ENCODE measurements at places on chromosomes 5 and 9. TPM values are rescaled to one million over a fixed set of nuclear protein-coding genes. Genes with fewer than 3 reads are reported as not detected.

ARL14EPL gene
- total RNA-seq, result 0.37 TPM

CDH6 gene
- total RNA-seq, result not detected

GDF9 gene
- 0.73 TPM for total RNA-seq

TTC23L gene
- 7.1 TPM for total RNA-seq

SPINK7 gene
- total RNA-seq, result not detected

DNA sequence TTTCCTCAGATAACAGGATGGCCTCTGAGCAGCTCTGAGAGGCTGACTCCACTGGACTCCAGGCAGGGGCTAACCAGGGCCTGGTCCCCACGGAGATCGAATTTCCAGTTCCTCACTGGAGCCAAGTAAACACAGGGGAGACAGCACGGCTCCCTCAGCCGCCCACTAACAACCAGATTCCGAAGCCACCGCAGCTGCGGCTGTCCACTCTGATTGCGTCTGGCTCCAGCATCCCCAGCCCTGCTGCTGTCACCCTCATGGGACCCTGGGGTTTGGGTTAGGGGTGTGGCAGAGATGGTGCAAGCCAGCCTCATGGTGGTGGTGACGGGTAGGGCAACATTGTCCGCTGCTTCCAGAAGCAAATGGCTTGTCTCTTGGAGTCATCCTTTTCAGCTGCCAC lies 172.6 kb downstream of the RGS3 start:
- no peaks in the 10 kb centered on the region for H3K4me1 ChIP-seq
- H3K27ac ChIP-seq, result no peak overlapping the region
- no peaks in the 10 kb centered on the region for H3K27me3 ChIP-seq
- H3K36me3 ChIP-seq, result no peaks in the 10 kb centered on the region

GRCh38 chr5:69202497-69202896 lies 13.1 kb downstream of the CENPH start:
- H3K4me1 ChIP-seq, result peaks cover 12% of the 10 kb centered on the region
- no peak overlapping the region for H3K27ac ChIP-seq
- no peak for DNase-seq
- no peaks in the 10 kb centered on the region for H3K27me3 ChIP-seq

GRCh38 chr9:2085716-2086115 lies 70.6 kb downstream of the SMARCA2 start:
- no peaks in the 10 kb centered on the region for H3K36me3 ChIP-seq
- no peak overlapping the region for H3K27ac ChIP-seq
- no peak for DNase-seq
- H3K27me3 ChIP-seq, result no peaks in the 10 kb centered on the region
- H3K4me1 ChIP-seq, result no peaks in the 10 kb centered on the region

DNA sequence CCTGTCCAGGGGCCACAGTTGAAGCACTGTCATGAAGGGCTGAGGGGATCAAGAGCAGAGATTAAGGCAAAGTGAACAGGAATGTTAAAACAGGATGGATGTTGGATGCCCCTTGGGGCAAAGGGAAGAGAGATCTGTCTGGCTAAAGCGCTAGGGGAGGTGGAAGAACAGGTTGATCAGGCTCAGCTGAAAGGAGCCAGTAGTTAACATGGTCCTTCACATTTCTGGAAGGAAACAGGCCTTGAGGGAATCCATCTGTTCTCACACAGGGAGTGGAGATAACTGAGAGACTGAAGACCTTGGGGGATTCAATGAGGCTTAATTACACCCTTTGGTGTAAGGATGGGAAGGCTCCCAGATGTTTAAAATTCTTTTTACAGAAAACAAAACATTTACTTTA lies 5.8 kb downstream of the HAPLN1 start:
- no peak overlapping the region for H3K27ac ChIP-seq
- H3K4me1 ChIP-seq, result no peaks in the 10 kb centered on the region
- H3K27me3 ChIP-seq, result no peaks in the 10 kb centered on the region
- DNase-seq, result no peak

GRCh38 chr9:131067625-131068024 lies 28.7 kb upstream of the AIF1L start:
- no peaks in the 10 kb centered on the region for H3K4me1 ChIP-seq
- no peak for DNase-seq
- H3K27me3 ChIP-seq, result peaks cover 24% of the 10 kb centered on the region
- no peak overlapping the region for H3K4me3 ChIP-seq

- H3K27me3 ChIP-seq, result no peaks in the 10 kb centered on the region
- no peaks in the 10 kb centered on the region for H3K36me3 ChIP-seq
- H3K4me1 ChIP-seq, result no peaks in the 10 kb centered on the region
- DNase-seq, result no peak
- H3K27ac ChIP-seq, result no peak overlapping the region
These were observed 7.0 kb downstream of the DMGDH start for GRCh38 chr5:79062436-79062835.

DNA sequence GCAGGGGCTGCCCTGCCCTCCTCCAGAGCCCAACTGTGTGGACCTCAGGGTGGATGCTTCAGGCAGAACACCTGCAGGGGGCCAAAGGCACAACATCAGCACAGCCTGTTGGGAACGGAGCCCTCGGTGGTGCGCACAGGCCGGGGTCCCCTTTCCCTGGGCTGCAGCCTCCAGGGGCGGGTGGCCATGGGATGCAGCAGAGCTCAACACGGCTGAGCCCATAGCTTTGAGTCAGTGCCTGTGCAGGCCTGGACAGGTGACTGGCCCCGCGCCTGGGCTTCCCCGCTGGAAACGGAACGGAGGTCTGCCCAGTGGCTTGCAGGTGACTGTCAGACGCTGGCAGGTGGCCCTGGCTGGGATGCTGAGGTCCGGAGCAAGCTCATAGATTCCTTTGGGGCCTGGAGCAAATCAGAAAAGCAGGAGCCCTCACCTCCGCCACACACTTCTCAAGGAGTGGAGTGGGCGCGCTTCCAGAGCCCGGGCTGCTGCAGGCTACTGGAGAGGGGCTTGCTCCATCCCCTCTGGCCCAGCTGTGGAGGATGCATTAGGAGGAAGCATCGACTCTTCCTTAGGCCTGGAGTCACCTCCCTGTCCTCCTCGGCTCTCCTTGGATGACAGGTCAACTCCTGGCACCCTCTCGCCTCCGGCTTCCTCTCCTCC lies 69.8 kb upstream of the RNU6ATAC start:
- DNase-seq, result no peak
- H3K27ac ChIP-seq, result no peak overlapping the region
- H3K36me3 ChIP-seq, result no peaks in the 10 kb centered on the region
- no peaks in the 10 kb centered on the region for H3K4me1 ChIP-seq
- H3K4me3 ChIP-seq, result no peak overlapping the region
- peaks cover 44% of the 10 kb centered on the region for H3K27me3 ChIP-seq

DNA sequence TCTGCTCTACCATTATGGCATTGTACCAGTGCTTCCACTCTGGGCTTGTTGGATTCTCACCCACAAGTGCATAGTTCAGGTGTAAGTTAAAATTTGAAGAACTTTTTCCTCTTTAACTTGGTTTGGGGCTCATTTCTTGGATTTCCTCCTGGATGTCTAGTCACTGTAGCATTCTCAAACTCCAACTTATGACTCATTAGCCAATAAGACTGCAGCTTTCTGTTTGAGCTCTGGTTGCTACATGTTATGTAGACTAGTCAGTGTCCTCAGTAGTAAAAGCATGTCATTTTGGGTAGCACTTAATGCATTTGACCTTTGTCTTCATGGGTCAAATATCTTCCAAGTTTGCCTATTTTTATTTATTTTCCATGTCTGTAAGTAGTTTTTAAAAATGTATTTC lies 790.8 kb downstream of the BRINP1 start:
- no peaks in the 10 kb centered on the region for H3K4me1 ChIP-seq
- DNase-seq, result no peak
- no peak overlapping the region for H3K4me3 ChIP-seq
- no peak overlapping the region for H3K27ac ChIP-seq

DNA sequence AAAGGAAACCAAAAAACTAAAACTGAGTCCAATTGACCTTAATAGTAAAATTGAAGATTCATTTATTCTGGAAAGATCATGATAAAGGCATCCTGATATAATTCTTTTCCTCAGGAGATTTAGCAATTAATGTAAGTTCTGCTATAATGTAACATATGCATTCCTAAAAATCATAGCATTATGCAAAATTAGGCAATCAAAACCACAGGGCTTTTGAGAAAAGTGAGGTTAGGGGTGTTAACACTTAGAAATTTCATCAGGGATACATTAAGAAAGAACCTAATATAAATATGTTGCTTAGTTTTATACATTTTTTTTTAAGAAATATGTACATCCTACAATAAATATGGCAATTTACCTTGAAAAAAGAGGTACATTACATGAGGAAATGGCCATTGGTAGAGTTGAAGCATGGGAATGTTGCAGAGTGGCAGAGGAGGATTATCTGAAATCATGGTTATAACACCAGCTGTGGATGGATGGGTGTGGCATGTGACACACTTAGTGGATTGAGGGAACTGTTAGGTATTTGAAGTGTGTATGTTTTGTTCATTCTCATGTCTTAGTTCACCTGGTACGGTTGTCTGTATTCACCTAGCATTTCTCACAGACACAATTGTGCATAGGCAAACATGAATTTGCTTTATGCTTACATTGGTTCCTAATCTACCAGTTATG lies 51.1 kb downstream of the CCNH start:
- no peak overlapping the region for H3K4me3 ChIP-seq
- no peaks in the 10 kb centered on the region for H3K4me1 ChIP-seq
- H3K27me3 ChIP-seq, result no peaks in the 10 kb centered on the region
- H3K27ac ChIP-seq, result no peak overlapping the region

DNA sequence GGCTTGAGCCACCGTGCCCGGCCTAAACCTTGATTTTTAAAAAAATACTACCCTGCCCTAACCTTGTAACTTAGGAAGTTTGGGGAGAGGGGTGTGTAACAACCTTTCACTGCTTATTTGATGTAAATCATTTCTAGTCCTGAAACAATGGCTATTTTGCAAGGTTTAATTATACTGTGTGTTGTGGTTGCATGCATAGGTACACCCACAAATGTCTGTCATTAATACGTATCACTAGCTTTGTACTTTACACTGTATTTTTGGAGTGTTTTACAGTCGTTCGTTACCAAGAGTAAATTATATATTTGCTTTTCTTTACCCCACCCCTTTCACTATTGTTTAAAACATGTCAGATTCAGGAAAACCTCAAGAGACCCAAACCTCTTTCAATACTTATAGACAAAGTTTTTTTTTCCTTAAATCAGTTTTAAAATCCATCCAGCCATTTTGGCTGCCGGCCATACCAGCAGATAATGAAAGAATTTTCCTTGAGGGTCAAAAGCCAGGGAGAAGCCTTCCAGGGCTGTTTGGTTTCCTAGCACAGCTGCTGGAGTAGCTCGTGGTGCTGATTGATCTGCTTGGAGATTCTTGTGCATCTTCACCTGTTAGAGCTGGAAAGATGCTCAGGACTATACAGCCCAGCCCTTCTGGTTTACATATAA lies 50.7 kb downstream of the DOCK8 start:
- H3K4me1 ChIP-seq, result no peaks in the 10 kb centered on the region
- H3K27ac ChIP-seq, result no peak overlapping the region
- no peaks in the 10 kb centered on the region for H3K27me3 ChIP-seq
- DNase-seq, result no peak

GRCh38 chr9:133680250-133680975 lies 44.2 kb downstream of the DBH start:
- DNase-seq, result no peak
- H3K27me3 ChIP-seq, result peaks cover 94% of the 10 kb centered on the region
- no peak overlapping the region for H3K27ac ChIP-seq
- no peaks in the 10 kb centered on the region for H3K36me3 ChIP-seq
- H3K4me3 ChIP-seq, result no peak overlapping the region

DNA sequence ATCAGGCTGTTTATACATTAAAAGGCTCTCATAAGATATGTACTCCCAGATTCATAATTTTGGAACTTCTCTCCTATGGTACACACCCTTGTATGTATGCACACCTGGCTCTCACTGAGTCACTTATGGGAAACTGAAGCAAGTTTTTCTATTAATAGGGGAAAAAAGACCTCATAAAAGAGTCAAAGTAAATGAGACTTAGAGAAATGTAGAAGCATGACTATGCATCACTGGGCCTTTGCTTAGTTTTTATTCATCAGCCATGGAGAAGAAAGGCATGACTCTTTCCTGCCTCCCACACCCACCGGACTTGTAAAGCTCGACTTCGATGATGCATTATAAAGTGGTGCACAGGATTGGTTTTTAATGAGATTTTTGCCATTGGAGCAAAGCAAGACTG lies 28.2 kb downstream of the MTAP start:
- H3K36me3 ChIP-seq, result peaks cover 38% of the 10 kb centered on the region
- H3K4me3 ChIP-seq, result no peak overlapping the region
- H3K27me3 ChIP-seq, result no peaks in the 10 kb centered on the region
- H3K27ac ChIP-seq, result no peak overlapping the region
- peaks cover 15% of the 10 kb centered on the region for H3K4me1 ChIP-seq

DNA sequence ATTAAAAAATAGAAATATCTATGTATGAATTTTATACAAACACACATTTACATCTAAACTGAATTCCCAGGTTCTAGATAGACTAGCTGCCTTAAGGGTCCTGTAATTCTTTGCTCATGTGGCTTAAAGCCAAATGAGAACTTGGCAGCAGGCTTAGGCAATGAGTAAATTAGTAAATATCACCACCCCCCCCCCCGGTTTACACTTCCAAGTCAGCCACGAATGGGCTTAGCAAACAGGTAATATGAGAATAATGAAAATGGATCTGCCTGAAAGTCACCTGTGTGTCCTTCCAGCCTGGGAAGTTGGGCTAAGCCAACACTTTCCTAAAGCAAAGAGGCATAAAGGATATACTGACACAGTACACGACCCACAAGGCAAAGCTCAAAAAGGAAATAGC lies 108.6 kb downstream of the KLHL3 start:
- H3K27ac ChIP-seq, result no peak overlapping the region
- H3K4me1 ChIP-seq, result peaks cover 14% of the 10 kb centered on the region
- H3K27me3 ChIP-seq, result no peaks in the 10 kb centered on the region

DNA sequence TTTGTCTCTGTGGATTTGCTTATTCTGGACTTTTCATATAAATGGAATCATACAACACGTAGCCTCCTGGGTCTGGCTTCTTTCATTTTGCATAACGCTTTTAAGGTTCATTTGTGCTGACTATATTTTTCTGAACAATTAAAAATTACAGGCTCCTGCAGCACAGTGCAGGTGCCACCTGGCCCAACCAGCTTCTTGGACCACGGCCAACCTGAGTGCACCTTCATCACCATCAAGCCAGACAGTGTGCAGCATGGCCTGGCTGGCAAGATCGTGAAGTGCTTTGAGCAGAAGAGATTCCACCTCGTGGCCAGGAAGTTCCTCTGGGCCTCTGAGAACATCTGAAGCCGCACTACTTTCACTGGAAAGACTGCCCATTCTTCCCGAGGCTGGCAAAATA lies 53.5 kb upstream of the COL15A1 start:
- H3K27ac ChIP-seq, result no peak overlapping the region
- peaks cover 47% of the 10 kb centered on the region for H3K27me3 ChIP-seq
- no peak for DNase-seq
- no peaks in the 10 kb centered on the region for H3K4me1 ChIP-seq
- H3K36me3 ChIP-seq, result no peaks in the 10 kb centered on the region

DNA sequence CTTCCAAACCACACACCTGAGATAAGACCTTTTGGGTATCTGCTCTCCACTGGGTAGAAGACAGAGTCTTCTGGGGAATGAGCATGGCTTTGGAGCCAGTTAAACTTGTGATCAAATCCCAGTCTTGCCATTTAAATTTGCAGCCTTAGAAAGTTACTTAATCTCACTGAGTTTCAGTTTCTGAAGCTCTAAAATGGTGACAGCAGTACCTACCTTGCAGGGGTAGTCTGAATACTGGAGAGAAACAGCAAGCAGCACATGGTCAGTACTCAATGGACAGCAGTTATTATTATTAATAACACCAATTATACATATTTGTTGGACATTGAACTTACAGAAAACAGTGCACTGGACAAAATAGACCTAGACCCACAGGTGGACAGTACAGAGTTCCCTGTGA lies 260.9 kb downstream of the MAN2A1 start:
- no peaks in the 10 kb centered on the region for H3K27me3 ChIP-seq
- H3K36me3 ChIP-seq, result no peaks in the 10 kb centered on the region
- H3K4me3 ChIP-seq, result no peak overlapping the region
- DNase-seq, result no peak
- H3K27ac ChIP-seq, result no peak overlapping the region

All from PC-9 (cell line).